ENCODE measurements at places on chromosomes 2 and 18.

DNA sequence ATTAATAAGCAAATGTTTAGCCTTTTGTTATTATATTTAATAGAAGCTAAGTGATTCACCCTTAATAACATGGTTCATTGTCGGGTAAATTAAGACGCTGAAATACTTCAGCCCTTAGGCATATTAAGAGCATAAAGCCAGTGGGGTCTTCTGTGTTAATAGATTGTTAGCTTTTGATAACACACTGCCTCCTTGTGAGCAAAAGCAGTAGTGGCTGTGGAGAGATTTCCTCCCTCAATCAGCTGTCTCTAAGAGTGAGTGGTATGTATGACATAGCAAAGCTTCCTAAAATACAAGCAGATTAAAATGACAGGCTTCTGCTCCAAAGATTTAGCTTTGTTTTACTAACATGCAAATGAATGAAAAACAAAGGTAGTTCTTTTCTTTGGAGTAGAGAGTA lies 143.7 kb upstream of the SYT4 start:
- no peak for DNase-seq

DNA sequence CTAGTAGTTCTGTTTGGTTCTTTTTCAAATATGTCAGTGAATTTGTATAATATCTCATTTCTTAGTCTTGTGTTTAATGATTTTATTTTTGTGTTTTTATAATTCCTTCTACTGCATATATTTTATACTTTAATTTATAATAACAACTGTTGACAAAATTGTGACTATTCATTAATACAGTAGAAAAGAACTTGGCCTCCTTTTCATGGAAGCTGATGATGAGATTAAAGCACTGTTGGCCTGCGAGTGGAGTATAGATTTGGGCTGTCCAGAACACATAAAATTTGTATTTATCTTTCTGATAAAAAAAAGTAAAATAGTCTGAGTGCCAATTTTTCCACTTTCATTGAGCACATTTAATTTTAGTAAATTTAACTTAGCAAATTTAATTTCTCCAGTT lies 12.1 kb downstream of the CFLAR start:
- no peak for DNase-seq

GRCh38 chr18:11925800-11926481 lies 17.8 kb upstream of the MPPE1 start:
- no peak for DNase-seq

DNA sequence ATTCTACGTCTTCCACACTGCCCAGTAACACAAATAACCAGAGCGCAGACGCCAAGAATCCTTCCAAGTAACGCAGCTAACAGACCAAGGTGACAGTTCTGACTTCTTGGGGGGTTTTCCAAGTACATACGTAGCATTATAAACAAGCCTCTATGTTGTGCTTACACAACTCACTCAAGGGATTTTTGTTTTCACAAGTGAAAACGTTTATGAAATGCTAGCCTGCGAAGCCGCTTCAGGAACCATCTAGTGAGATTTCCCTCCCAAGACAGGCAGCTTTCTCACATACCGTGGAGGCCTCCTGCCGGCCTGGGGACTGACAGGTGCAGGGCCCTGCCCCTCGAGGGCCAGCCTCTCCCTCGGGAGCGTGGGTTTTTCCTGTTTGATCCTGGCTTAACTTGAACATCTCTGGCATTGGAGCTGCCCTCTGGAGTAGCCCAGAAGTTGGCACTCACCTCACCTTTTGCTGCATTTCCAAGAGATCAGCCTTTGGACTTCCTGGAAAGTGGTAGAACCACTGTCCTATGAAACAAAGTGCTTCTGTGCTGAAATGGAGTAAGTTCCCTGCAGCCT lies 151.1 kb downstream of the MBP start:
- DNase-seq, result peak; percentile 80

DNA sequence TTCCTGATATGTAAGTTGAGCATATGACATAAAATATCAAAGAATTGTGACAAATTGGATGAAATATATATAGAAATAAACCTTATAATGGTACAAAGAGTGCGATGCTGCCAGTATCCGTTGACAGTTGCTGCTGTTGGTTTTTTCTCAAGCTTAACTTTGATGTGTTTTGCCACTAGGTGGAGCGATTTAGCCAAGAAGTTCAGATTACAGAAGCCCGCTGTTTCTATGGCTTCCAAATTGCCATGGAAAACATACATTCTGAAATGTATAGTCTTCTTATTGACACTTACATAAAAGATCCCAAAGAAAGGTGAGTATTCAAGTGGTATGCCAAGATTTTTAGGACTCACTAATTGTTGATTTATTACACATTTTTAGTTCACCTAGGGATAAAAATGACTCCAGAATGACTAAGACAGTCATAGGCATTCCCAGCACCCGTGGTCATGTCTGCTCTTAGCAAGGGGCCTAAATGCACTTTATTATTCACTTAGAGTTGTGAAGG lies 2.1 kb downstream of the RRM2 start:
- peak; percentile 13 for DNase-seq

GRCh38 chr2:203360833-203361430 lies 32.7 kb downstream of the ABI2 start:
- no peak for DNase-seq

- DNase-seq, result no peak
These were observed 31.3 kb downstream of the KIAA2012 start for GRCh38 chr2:202104286-202104870.

- DNase-seq, result no peak
These were observed 531.5 kb downstream of the STK39 start for GRCh38 chr2:167715932-167716331.

GRCh38 chr2:83916559-83916958 lies 542.5 kb downstream of the SUCLG1 start:
- DNase-seq, result no peak

DNA sequence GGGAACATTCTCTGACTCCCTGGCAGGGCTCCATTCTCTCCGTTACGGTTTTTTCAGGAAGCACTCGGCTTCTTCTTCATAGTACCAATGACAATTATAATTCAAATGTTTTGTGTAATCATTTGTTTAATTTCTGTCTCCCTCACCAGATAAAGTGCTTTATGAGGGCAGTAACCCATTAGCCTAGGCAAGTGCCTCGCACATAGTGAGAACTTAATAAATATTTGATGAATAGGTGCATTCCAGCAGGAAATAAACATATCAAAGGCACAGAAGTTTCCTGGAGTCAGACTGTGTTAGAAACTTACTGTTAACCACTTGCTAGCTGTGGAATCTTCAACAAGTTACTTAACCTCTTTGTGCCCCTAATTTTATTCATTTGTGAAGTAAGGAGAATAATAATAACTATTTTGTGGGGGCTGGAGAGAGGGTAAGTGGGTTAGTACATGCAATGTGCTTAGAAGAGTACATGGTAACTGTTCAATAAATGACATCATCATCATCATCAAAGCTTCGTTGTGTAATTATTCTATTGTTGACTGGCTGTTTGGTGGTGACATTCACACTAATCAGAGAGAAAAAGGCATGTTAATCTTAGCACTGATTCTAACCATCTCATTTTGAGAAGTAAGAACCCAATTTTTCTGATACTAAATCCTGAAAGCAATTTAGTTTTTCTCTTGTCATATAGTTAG lies 352.3 kb downstream of the INSIG2 start:
- no peak for DNase-seq

- DNase-seq, result peak; percentile 86
These were observed 87.5 kb downstream of the TFCP2L1 start for GRCh38 chr2:121197369-121198091.

GRCh38 chr2:43358410-43359201 lies 132.2 kb upstream of the ZFP36L2 start:
- DNase-seq, result no peak

- no peak for DNase-seq
These were observed 164.4 kb downstream of the TNS1 start for GRCh38 chr2:217838409-217838831.

DNA sequence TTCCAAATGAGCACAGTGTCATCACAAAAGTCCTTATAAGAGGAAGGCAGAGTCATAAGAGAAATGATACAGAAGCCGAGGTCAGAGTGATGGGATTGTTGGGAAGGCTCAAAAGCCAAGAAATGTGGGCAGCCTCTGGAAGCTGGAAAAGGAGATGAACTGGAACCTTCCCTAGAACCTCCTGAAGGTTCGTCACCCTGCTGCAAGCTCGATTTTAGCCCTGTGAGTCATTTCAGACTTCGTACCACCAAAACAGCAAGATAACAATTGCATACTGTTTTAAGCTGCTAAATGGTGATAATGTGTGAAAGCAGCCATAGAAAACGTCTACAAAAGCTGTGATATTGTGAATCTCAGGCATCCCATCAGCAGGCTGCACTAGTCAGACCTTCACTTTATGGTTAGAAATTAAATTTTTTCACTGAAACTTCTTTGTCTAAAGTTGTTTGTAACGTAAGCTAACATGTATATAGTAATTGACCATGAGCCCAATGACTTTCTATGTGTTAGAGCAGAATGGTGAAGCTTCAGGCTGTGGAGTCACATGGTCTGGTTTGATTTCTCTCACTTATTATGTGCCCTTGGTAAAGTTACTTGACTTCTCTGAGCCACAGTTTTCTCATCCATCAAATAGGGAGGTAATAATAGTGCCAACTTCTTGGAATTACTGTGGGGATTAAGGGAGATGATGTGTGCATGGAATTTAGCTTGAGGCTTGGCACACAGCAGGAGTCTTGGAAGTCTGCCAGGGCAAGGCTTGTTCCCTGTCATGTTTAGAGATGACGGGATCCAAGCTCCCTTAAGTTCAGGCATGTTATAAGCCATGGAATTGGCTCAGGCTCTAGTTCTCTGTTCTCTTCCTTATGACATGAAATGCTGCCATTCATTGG lies 132.0 kb upstream of the CCDC195 start:
- DNase-seq, result no peak

GRCh38 chr2:7480431-7480830 lies 563.2 kb downstream of the RNF144A start:
- DNase-seq, result no peak

- DNase-seq, result no peak
These were observed 252.9 kb downstream of the PRKCE start for GRCh38 chr2:45904267-45904945.

DNA sequence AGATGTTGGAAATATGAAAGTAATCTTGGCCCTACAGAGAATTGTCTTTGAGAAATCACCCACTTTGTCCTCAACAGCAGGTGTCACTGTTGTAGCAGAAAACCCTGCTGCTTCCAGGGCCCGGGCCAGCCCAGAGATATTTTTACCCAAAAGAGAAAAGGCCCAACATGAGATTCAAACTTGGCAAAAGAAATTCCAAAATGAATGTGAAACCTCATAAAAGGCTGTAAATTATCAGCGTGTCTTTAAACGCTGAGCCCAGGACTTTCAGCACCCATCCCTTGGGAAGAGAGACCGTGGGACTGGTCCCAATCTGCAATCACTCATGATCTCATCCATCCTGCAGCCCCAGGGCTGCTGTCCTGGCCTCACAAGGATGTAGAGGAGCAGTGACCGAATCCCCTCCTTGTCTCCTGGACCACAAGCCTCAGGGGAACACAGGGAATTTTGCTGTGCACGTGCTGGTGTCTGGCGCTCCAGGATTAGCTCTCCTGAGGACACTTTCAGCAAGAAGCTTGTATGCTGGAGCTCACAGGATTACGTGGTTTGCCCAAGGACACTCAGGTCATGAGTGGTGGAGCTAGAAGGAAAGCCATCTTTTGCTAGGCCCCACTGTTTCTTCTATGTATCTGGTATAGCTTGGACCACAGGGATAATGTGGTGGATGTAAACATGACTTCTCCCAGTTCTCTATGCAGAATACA lies 202.1 kb downstream of the RNF144A start:
- no peak for DNase-seq

DNA sequence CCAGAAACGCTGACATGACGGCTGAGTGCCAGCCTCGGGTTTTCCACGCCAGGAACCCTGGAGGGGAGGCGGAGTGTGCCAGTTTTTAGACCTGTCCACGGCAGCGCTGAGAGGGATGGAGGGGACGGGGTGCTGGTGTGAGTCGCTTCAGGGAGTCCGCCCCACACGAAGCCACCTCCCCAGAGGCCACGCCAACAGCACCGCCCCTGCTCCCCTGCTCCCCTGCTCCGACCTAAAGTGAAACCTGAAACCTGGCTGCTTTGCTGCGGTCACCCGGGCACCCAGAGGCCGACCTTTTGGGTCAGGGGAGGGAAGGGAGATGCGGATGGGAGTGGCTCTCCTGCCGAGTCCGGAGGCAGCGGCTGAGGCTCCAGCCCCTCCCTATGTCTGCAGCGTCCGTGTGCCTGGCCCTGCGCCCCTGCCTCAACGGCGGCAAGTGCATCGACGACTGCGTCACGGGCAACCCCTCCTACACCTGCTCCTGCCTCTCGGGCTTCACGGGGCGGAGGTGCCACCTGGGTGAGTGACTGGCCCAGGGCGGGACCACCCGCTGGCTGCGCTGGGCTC lies 38.1 kb downstream of the SNED1 start:
- DNase-seq, result peak; percentile 87

DNA sequence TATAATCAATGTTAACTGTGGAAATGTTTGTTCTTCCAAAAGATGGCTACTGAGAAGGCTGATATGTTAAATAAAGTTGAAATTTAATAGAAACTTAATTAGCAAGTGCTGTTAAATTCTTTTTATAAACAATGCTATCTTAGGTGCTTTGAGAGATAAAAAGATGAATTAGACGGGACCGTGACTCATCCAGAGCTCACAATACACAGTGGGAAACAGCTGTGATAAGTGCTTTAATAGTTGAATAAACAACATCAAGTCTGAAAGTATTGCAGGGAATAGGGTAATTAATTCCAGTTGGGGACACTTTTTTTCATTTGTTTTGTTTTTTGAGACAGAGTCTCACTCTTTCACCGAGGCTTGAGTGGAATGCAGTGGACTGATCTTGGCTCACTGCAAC lies 85.5 kb upstream of the DTNA start:
- no peak for DNase-seq

- no peak for DNase-seq
These were observed 259.1 kb downstream of the XIRP2 start for GRCh38 chr2:167147271-167147941.

- DNase-seq, result no peak
These were observed 175.3 kb upstream of the TCF4 start for GRCh38 chr18:55763298-55763697.

DNA sequence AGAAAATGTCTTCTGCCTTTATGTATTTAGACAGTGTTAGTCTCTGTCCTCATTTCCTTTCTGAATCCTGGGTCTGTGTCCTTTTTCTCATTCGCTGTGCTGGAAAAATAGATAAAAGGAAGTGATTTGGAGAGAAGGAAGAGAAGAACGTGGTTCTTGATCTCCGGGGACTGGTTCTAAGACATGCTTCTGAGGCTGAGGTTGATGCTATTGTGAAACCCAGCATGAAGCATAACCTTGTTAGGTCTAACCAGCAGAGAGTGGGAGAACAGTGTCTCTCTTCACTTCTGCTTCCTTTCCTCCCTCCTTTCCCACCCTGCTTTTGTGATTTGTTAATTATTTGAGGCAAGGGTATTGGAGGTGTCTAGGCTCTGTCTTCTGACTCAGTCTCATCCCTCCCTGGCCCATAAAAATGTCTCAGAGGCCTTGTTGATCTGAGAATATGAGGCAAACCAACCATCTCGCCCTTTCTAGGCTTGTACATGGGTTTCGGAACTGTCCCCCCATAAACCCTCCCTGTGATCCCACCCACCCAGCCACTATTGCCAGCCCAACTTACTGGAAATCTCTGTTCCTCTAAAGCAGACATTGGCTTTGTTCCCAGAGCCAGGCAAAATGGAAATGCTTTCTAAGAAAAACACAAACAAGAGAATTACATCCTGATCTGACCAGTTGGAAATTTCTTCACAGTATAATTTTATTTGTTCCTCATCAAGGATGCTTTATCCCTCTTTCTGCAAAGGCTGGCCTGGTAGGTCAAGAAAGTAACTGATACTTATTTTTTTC lies 360.6 kb upstream of the TNP1 start:
- no peak for DNase-seq
